ENCODE measurements at places on chromosomes 7 and 10.

DNA sequence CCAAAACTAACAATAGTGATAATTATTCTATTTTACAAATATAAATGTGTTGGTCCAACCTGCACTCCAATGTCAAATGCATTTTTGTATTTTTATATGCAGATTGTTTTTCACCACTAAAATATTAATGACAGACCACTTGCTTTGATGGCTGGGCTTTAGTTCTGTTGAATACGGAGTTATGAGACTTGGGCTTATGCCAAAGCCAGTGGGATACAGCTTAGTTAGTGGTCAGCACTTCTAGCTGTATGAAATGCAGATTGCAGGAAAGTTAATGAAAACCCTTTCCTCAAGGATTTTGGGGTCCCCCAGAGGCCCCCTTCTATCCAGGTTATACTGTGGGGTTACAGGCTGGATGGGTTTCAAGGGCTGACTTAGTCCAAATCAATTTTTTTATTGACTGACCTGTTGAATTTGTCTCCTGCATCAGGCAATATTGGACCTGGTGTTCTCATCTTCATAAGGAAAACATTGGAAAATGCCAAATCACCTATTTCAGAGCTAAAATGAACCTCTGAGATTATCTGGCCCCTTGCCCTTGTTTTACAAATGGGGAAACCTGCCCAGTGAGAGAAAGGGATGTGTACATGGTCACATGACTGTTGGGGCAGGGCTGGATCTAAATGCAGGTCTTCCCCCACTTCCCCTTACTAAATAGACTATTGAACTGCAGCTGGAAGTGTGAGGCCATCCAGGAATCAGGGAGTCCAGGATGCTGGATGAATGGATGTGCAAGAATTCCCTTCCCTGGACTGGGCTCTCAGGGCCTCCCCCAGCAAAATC, 1085.3 kb downstream of the KCNMA1 start:
- DNase-seq = no peak

- DNase-seq = no peak
Measured at GRCh38 chr10:114607358-114607998, 50.6 kb downstream of the ABLIM1 start.

GRCh38 chr7:51249991-51250390, 66.6 kb downstream of the COBL start:
- no peak for DNase-seq

DNA sequence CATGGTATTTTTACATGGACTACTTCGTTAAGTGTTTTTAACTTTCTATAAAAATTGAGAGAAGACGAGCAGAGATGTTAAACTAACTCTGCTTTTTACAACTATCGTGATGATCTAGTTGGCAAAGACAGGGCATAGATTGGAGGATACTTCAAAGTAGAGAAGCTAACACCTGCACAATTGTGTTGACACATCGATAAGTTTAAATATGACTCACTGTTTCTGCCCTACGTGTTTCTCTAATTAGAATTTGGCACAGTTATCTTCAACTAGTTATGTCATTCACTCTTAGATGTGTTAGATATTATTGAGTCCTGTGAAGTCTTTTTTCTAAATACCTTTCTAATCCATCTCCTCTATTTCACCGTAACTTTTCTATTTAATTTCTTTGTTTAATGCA, 68.5 kb upstream of the FERD3L start:
- DNase-seq = no peak

DNA sequence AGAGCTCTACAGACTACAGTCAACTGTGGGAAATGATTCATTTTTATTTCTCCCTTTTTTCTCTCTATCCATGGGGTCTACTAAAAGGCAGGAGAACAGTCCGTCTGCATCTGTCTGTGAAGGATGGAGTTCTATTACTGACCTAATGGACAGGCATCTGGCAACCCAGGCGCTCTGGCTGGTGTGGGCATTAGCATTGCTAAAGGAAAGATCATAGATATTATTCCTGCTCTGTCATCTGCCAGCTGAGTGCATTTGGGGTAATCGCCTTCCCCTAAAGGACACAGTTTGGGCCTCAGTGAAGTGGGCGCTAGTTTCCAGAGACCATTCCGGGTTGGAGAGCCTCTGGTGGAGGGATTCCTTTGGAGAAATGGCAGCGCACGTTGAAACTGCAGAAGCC, 201.3 kb upstream of the TCERG1L start:
- no peak for DNase-seq

- DNase-seq = no peak
Measured at GRCh38 chr7:132023466-132023865, 467.0 kb upstream of the PODXL start.

GRCh38 chr10:124249812-124250432, 156.5 kb upstream of the CHST15 start:
- DNase-seq = no peak

DNA sequence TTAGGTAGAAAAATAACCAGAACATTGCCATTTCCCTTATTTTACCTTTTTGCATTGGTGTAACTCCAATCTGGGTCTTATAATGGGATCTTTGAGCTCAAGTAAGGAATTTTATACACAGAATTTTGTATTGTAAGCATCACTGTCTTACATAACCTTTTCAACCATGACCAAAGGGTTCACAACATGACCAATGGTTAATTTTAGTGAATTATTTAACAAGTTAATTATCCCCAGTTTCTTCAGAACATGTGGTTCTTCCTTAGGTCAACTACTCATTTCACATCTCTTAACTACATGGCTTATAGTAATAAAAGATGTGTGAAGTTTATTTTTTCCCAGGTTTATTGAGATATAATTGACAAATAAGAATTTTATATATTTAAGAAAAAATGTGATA, 74.2 kb upstream of the RHOBTB1 start:
- no peak for DNase-seq

DNA sequence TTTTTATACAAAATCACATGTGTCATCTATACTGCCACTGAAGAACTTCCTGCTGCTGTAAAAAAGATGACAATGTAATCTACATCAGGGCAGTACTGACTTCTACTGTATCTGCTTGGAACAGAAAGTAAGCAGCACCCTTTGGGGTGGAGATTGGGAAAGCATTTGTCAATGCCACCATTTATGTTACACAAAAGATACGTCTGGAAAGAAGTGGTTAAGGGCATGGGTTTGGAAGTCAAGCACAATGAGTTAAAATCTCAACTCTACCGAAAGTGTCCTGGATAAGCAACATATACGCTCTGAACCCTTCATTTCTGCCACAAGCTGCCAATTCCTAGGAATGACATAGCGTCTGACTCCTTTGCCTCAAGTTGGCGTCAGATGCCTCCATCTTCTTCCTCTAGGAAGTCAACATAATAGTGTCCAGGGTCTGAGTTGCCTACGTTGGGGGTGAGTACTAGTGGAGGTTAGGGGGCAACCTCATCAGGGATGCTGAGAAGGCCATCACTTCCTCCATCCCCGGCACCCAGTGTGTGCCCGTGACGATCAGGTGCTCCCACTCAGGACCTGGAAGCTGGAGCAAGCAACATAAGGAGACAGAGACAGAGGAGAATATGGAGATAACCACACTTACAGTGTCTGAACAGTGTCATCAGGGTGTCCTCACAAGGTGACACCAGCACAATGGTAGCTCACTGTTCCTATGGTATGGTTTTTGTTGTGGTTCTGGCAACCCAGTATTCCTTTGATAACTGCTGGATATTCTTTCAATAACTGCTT, 58.3 kb downstream of the SGMS1 start:
- DNase-seq = no peak

DNA sequence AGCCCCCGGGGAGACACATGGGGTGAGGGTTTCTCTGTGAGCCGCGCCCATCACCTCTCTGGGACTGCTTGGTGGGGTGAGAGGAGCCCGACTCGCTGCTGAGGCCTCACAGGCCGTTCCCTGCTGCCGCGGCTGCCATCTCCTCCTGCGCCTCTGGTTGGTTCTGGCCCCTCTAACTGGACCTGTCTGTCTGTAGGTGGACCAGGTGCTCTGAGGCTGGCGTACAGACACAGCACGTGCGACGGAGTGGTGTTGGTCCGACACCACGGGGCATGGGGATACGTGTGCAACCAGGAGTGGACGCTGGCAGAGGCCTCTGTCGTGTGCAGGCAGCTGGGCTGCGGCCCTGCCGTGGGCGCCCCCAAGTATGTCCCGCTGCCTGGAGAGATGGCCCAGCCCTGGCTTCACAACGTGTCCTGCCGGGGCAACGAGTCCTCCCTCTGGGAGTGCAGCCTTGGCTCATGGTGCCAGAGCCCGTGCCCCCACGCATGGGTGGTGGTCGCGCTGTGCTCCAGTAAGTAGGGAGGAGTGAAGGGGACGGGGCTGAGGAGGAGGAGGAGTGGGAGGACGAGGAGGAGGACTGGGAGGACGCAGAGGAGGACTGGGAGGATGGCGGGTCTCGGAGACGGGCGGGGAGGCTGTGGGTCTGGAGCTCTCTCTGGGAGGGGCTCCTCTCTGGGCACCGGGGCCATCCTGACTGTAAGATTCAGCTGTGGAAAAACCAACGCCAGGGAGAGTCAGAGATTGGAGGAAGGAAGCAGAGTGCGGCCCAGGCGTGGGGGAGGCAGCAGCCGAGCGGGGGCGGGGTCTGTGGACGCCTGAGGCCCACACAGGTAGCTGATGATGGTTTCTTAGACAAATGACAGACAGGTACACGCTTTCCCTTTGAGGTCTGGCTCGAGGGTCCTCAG, 2.6 kb downstream of the SCART1 start:
- no peak for DNase-seq

DNA sequence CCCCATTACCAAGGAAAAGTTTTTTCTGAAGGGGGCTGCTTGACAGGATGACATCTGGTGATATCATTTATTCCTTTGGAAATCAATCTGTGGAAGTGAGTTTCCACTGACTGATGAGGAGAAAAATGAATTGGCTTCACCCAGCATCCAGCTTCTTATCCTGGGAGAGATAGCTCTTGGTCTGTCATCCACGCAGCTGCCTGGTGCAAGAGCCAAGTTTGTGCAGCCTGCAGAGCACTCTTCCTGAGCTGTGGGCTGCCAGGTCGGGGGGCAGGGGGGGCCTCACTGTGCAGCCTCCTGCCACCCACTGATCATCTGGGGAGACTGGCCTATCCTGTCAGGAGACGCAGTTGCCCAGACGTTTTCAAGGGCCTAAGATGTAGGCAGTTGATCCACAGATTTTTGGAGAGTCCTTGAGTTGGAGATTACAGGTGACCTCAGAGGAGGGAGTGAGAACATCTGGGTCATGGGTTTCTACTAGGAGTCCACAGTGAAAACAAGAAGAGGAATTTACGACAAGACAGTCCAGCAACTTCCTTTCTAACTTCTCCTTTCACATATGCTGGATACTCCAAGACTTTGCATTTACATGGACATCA, 75.4 kb downstream of the EGFR start:
- DNase-seq = no peak

Data from left hindlimb (tissue), 1 donor.